Stimulated activated CD4-positive, alpha-beta T cell treated with anti-CD3 and anti-CD28 coated beads, Interleukin-12 subunit alpha, Interleukin-12 subunit beta, amount 100 ng/mL, for 24 hours (primary cell): ENCODE measurements at places on chromosomes 4 and X.

GRCh38 chr4:7360806-7361205 lies 73.9 kb downstream of the PSAPL1 start:
- no peak for DNase-seq

- no peak for DNase-seq
Observed at GRCh38 chr4:138672393-138672976, 343.1 kb upstream of the NOCT start.

- no peak for DNase-seq
Observed at GRCh38 chr4:82484996-82485783, 54.8 kb downstream of the ENOPH1 start.

GRCh38 chr4:150822407-150822806 lies 192.7 kb downstream of the LRBA start:
- no peak for DNase-seq

- DNase-seq: no peak
Observed at GRCh38 chrX:65862638-65863037, 177.2 kb downstream of the VSIG4 start.

- DNase-seq: no peak
Observed at GRCh38 chr4:780716-781492, 45.0 kb downstream of the CPLX1 start.

GRCh38 chr4:82230306-82230705 lies 143.5 kb downstream of the HNRNPD start:
- DNase-seq: no peak

GRCh38 chr4:110106931-110107296 lies 91.5 kb downstream of the ELOVL6 start:
- no peak for DNase-seq

DNA sequence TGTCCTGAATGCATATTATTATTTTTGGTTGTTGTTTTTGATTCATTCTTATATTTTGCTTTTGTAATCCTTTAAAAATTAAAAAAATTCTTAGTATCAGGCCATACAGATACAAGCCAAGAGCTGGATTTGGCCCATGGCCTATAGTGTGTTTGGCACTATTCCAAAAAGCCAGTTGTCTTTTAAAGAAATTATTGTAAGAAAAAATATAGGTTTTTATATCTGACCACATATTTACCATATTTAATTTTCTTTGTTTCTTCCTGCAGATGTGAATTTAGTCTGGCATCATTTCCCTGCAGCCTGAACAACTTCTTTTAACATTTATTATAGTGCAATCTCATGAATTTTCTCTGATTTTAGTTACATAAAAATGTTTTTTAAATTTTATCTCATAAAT lies 652.8 kb upstream of the NR3C2 start:
- no peak for DNase-seq

- no peak for DNase-seq
Observed at GRCh38 chrX:148611993-148612392, 111.6 kb downstream of the AFF2 start.

DNA sequence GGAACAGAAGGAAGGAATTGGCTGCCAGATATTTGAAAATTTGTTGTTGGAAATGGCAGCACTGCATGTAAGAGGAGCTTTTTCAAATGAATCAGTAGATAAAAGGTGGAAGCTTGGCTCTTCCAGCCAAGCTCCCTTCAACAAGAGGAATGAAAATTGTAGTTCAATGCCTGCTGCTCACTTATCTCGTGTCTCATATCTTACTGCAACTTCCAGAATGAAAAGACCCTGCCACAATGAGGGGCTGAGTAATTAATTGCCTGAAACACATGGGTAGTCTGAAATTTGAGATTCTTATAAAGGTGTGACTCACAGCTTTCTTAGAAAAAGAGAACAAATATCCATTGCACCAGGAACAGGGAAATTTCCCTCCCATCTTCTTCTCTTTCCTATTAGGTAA lies 53.0 kb downstream of the HAND2 start:
- DNase-seq: no peak

- DNase-seq: no peak
Observed at GRCh38 chrX:1884446-1884845, 269.6 kb downstream of the ASMT start.

DNA sequence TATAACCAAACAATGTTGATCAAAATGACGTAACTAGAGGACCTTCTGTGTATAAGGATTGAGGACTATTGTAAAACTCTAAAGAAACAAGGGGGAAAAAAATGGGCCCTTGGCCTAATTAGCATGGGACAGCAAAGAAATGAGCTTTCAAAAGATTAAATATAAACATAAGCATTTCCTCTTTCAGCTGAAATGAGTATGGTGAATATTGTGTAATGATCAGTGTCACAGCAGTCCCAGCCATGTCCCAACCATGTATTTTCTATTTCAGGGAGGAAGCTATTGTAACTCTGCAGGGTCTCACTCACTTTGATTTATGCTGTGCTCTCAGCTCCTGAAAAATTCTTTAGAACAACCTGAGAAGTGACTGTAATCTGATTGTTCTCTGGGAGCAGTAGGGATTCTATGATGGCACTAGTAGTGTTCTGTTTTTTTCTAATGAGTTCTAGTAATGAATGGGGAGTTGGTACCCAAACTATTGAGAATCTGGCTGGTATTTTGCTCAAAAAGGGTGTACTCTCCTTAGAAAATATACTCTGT lies 25.8 kb downstream of the ANXA10 start:
- DNase-seq: no peak

- DNase-seq: no peak
Observed at GRCh38 chr4:100299046-100299840, 109.0 kb upstream of the DDIT4L start.

GRCh38 chr4:132230025-132230424 lies 919.1 kb upstream of the PCDH10 start:
- no peak for DNase-seq

DNA sequence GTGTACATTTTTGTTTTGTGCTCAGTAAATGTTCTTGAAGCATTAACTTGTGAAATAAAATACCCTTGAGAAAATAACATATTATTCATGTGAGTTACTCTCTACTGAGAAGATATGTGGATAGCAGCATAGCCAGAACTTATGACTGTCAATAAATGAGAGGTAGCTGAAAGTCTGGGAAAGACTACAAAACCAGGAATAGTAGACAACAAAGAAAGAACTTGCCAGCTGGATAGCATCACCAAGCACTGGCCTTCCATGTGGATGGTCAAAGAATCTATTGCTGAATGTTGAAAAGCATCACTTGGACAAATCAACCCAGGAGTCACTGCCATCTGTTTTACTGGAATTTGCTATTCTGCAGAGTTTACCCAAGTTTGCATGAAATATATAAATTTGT lies 650.0 kb upstream of the HTR2C start:
- DNase-seq: no peak

DNA sequence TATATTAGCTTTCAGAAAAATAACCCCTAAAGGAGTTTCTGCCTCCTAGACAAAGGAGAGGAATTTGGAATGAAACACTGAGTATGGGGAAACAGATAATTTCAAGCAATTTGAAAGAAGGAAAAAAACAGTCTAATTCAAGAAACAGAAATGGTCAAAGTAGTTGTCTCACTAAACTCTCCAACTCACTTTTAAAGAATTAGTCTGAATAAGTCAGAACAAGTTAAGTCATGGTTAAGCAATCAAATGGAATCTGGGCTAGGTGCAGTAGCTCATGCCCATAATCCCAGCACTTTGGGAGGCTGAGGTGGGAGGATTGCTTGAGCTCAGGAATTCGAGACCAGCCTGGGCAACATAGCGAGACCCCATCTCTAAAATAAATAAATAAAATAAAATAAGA lies 95.7 kb upstream of the GRIA3 start:
- DNase-seq: no peak

DNA sequence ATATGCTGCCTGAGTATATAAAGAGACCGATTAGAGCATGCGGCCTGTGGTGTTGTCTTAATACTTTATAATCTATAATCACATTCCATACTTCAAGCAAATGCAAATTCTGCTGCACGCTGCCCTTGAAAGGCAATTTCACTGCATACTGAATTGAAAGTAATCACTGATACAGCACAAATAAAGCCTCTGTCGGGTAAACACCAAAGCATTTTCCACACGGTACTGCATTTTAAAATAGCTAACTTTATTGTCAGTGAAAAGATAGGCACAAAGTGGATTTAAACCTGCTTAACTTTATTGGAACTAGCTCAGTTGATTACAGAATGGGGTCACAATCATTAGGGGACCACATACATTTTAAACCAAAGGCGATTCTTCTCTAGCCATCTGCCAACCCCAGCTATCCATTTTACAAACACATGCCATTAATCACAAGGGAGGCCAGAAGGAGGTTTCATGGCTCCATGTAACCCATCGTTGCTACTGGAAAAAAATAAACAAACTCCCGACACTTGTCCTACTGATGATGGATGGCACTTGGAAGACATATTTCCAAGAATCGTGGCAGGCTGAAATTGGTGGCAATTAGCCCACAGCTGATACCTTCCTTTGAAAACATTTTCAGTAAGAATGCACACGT lies 65.9 kb downstream of the AMOT start:
- no peak for DNase-seq

- DNase-seq: no peak
Observed at GRCh38 chr4:136000246-136000645, 1532.0 kb downstream of the PCDH18 start.

DNA sequence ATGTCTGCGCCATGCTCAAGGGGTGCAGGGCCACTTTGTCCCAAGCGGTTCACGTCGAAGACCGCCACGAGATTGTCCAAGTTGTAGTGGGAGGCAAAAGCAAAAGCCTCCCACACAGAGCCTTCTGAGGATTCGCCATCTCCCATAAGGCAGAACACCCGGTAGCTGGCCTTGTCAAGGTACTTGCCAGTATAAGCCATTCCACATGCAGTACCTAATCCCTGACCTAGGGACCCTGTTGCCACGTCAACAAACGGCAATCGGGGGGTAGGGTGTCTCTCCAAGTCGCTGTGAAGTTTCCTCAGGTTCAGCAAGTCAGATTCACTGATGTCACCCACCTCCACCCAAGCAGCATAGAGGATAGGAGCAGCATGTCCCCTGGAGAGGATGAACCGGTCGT lies 424 bp downstream of the TKTL2 start:
- DNase-seq: no peak

- no peak for DNase-seq
Observed at GRCh38 chr4:26715636-26716242, 131.9 kb downstream of the TBC1D19 start.

DNA sequence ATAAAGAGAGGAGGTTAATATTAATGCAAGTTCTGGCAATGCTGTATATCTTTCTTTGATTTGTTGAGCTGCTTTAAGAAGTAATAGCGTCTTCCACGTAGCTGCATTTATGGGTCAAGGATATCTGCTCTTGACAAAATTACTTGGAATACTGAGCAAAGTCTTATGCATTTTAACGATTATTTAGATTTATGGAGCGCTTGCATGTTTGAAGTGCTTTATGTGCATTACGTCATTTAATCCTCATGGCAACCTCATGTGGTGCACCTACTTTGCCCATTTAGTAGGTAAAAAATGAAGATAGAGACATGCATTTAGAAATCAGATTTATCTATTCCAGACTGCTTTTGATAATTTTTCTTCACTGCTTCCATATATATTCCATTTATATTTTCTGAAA lies 46.0 kb downstream of the DTHD1 start:
- DNase-seq: no peak

DNA sequence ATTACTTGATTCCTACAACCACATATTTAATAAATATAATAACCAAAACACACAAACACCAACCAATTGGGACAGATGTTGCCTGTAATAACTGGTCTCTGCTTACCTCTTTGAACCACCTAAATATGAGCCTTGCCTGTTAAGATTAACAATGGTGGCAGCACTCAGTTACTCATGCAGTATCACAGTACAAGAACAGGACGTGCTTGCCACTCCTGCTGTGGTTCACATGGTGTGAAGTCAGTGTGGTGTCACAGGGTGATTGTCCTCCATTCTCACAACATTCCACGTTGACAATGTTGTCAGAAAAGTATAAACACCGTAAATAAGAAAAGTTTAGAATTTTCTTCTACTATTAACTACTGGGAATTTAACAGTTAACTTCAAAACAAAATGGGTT lies 365.0 kb downstream of the PPP3CA start:
- DNase-seq: no peak

GRCh38 chr4:25358515-25359275 lies 18.4 kb upstream of the ANAPC4 start:
- DNase-seq: no peak

DNA sequence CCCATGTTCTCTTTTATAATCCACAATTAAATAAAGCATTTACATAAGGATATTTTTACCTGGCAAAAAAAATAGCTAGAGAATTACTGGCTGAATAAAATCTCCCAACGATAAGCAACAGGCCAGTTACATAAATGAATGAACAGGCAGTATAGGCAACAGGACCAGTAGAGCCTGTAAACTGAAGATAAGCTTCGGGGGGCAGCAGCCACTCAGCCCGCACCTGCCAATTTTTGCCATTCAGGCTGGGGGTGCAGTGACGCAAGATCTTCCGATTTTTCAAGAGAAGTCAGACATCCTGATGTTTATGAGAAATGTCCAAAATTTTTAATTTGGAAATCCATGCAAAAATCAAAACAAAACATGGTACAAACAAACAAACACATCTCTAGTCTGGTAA lies 49.0 kb upstream of the CDKN2AIP start:
- no peak for DNase-seq

- no peak for DNase-seq
Observed at GRCh38 chr4:10245751-10246150, 129.2 kb upstream of the WDR1 start.

DNA sequence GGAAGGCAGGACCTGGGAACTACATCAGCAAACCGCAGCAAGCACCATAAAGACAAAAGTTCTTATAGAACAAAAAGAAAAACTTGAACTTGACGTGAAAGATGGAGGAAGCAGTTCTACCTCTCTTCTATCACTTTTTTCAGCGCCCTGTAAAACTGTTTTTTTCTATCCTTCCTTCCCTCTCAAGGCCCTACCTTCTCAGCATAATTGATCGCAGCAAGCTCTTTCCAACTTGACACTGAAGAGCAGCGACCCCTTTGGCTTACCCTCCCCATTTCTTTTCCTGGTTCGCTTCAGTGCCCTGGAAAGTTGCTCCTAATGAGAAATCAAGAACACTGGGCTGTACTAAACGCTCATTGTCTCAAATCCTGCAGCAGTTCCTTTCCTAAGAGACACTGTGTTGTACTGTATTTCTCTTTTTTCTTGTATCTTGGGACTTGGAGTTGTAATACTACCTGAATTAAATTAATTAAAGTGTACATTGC lies 150.6 kb upstream of the SLC4A4 start:
- no peak for DNase-seq

DNA sequence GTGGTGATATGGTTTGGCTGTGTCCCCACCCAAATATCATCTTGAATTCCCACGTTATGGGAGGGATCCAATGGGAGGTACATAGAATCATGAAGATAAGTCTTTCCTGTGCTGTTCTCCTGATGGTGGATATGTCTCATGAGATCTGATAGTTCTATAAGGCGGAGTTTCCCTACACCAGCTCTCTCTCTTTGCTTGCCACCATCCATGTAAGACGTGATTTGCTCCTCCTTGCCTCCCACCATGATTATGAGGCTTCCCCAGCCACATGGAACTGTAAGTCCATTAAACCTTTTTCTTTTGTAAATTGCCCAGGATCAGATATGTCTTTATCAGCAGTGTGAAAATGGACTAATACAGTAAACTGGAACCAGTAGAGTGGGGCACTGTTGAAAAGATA lies 39.5 kb downstream of the HSD17B13 start:
- DNase-seq: no peak

GRCh38 chr4:159069922-159070321 lies 33.0 kb upstream of the RAPGEF2 start:
- DNase-seq: no peak
